ENCODE measurements at places on chromosomes 4 and X. TPM values are rescaled to one million over a fixed set of nuclear protein-coding genes. Genes with fewer than 3 reads are reported as not detected.
A peak's percentile ranks its signal among the peaks of the same experiment; 100 is the strongest.

Gene TBC1D25
- 16.2 TPM for total RNA-seq

GRCh38 chrX:71170660-71171059 is 26.0 kb downstream of the NLGN3 start:
- no peak for DNase-seq

- no peak for DNase-seq
Measured at GRCh38 chrX:68420559-68420958, 12.7 kb downstream of the OPHN1 start.

DNA sequence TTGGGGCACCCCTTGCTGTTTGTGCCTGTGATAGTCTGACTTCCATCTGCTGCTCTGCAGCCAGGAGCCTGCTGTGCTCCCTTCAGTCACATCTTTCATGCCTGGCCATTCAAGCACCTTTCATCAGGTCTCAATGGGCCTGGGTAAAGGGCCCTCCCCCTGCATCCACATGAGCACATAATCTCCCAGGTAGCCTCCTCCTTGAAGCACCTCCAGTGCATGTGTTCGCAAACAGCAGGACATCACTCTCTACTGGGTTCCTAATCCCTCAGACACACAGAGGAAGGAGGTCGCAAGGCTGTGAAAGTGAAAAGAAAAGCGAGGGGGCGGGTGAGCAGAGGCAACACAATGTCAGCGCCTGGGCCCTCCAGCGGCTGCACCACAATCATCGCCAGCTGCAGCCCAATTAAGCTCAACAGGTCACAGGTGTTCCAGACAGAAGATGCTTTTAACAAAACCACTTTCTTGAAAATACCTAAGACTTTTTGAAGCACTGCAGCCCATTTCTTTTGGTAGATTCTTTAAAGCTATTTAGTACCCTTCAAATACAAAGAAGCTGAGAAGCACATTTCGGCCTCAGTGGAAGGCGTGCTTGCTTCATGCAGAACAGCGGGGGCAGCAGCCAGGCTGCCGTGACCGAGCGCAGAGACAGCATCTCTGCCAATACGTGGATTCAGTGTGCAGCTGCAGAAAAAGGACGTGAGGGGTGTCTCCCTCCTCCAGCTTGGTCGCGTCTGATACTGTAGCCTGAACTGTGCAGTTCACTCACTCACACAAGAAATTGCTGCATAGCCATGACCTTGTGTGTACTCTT is 92.2 kb upstream of the SPRY1 start:
- DNase-seq = peak; percentile 45

- no peak for DNase-seq
Measured at GRCh38 chrX:117919755-117920154, 196.9 kb downstream of the KLHL13 start.

GRCh38 chr4:158778712-158779111 is 9.9 kb downstream of the FNIP2 start:
- DNase-seq = no peak
